ENCODE measurements at places on chromosomes 2 and 18.

DNA sequence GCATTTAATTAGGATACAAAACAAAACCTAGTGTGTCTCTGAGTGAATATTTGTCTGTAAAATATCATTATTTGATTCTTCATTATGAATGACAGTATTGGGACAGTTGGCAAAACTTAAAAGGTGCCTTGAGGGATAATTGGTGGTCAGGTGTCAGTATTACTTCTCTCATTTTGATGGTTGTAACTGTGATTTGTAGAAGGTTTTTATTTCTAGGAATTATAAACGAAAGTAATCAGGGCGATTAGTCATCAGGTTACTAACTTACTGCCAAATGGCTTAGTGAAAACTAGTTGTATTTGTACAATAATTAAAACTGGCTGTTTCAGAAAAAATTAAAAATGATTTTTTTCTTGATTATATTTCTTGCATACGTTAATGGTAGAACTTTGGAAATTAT is 117.6 kb downstream of the BIRC6 start:
- no peak for DNase-seq

DNA sequence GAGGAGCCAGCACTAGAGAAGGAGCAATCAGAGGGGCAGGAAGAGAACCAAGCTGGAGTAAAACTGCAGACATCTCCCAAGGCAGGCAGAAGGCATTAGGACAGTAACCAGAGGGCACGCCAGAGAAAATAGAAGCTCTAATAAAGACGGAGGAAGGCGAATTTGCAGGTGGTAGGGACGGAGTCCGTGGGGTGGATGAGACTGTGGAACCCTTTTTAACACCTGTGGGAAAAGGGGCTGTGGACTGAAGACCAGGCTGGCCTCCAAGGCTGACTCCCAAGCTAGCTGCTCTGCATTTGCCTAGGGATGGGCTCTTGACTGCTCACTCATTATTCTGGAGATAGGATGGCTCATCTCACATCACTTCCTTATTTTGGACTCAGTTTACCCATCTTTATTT is 49.5 kb downstream of the SLC4A1AP start:
- DNase-seq = no peak

GRCh38 chr18:9048808-9049494 is 53.5 kb upstream of the NDUFV2 start:
- no peak for DNase-seq

GRCh38 chr18:59990121-59990823 is 90.5 kb downstream of the PMAIP1 start:
- no peak for DNase-seq

GRCh38 chr2:171908235-171908634 is 14.0 kb upstream of the HAT1 start:
- no peak for DNase-seq

DNA sequence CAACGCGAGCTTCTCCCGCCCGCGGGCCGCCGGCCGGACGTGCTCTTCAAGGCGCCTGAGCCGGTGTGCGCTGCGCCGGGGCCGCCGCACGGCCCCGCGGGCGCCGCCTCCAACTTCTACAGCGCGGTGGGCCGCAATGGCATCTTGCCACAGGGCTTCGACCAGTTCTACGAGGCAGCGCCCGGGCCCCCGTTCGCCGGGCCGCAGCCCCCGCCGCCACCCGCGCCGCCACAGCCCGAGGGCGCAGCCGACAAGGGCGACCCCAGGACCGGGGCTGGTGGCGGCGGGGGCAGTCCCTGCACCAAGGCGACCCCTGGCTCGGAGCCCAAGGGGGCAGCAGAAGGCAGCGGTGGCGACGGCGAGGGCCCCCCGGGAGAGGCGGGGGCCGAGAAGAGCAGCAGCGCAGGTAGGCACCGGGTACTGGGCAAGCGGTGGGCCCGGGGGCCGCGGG is 676 bp downstream of the HOXD11 start:
- no peak for DNase-seq

DNA sequence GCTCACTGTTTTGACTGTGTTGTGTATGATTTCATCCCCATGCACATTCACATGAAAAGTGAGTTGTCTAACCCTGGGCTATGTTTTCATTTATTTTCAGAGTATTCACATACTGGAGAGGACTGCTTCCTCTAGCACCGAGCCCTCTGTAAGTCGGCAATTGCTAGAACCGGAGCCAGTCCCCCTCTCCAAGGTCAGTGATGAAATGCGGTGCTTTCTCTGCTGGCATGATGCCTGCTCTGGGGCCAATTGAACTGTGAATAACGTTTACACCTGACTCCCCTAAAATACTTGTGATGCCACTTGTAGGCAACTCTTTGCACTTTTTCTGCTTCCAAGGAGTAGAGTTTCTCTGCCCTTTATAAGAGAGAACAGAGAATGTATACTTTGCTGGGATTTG is 126.9 kb downstream of the PRKRA start:
- DNase-seq = no peak

- DNase-seq = no peak
These were observed 83.4 kb downstream of the TTN start for GRCh38 chr2:178723786-178724346.

GRCh38 chr2:172710584-172711047 is 25.0 kb upstream of the RAPGEF4 start:
- no peak for DNase-seq

GRCh38 chr2:47654790-47655562 is 128.0 kb upstream of the MSH6 start:
- DNase-seq = no peak

All from esophagus squamous epithelium (tissue), 5 donors.